ENCODE measurements at places on chromosomes 3 and 15.

GRCh38 chr3:40088527-40089170, 220.9 kb upstream of the EIF1B start:
- DNase-seq = no peak

DNA sequence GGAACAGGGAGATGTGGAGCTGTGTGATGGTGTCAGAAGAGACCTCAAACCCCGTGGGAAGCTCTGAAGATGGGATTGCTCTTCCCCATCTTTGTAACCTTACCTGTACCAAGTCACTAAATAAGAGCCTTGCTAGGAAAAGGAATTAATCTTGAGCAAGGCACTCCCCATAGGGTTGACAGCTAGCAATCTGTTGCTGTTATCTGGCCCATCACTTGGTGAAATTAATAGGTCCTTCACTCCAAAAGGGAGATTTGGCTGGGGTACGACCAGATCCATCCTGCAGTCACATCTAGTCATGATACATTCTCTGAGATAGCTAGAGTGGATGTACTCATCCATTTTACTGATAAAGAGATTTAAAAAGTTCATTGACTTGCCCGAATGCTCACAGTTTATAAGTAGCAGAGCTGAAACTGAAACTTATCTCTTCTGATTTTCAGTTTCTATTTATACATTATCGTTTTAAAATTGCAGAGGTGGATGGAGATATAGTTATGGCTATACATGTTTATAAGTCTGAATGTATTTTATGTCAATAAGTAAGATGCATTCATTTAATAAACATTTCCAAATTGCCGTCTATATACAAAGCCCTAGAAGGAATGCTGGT, 299.1 kb upstream of the MCTP2 start:
- DNase-seq = no peak

DNA sequence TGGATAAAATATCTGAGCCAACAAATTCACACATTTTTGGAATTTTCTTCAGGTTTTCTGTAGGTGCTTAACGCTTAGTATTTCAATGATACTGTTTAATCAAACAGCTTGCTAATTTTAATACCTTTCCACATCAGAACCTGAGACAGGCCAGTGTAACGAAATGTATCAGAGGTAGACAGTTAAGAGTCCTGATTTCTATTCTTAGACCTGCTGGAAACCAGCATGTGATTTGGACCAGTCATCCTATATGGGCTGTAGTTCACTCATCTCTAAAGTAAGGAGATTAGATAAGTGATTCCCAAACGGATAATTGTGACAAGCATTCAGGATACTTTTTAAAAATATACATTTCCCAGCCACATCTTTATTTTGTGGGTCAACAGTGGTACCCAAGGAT, 18.4 kb downstream of the ARL6IP5 start:
- no peak for DNase-seq

DNA sequence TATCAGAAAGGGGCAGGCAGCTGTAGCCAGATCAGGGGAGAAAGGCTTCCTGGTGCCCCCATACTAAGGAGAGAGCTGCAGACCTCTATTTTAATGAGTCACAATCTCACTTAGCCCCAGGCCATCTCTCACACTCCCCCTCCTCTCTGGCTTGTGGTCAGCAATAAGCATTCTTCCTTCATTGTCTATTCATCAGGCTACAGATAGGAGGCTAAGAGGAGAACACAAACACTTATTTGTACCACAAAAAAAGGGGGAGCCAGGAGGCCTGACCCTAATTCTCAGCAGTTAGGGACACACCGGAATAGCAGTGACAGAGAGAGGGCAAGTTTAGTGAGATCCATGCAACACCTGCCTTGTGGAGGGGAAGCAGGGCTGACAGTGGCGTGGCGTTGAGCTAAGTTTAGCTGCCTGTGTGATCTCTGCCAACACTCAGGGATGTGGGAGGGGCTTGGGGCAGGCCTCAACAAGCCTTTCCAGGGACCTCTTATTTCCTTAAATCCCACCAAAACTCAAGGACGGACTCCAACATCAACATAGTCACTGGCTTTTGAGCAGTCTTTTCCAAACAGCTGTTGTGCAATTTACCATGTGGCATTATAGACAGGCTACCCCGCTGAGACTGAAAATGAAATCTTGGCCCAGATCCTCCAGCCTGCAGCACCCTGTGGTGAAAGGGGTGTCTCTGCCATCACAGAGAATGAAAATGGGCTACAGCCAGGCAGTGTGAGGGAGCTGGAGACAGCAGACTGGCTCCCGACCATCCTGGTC, 191.9 kb upstream of the TSC22D2 start:
- no peak for DNase-seq

- no peak for DNase-seq
These were observed 36.5 kb upstream of the PCSK6 start for GRCh38 chr15:101526021-101526420.

DNA sequence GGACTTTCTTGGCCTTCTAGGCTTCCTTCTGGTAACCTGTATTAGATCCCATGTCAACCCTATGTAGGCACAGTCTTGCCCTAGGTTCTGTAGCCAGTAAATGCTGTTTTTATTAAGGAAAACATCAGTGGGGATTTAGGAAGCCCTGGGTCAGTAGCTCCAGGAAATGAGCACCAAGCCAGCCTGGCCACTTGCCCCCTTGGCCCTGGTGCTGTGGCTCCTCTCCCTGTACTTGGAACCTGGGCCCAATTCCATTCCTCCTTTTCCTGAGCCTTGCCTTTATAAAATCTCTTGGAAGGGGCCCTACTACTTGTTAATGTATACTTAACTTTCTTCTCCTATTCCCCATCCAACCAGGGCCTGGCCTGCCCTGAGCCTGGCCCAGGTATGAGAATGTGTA, 243.8 kb upstream of the TPRG1 start:
- no peak for DNase-seq

GRCh38 chr15:65801229-65801805, 9.2 kb upstream of the DENND4A start:
- DNase-seq = no peak

- peak; percentile 36 for DNase-seq
These were observed 2.2 kb upstream of the BNIP2 start for GRCh38 chr15:59691194-59691805.

- DNase-seq = no peak
These were observed 44.9 kb downstream of the PTH1R start for GRCh38 chr3:46922426-46922825.

DNA sequence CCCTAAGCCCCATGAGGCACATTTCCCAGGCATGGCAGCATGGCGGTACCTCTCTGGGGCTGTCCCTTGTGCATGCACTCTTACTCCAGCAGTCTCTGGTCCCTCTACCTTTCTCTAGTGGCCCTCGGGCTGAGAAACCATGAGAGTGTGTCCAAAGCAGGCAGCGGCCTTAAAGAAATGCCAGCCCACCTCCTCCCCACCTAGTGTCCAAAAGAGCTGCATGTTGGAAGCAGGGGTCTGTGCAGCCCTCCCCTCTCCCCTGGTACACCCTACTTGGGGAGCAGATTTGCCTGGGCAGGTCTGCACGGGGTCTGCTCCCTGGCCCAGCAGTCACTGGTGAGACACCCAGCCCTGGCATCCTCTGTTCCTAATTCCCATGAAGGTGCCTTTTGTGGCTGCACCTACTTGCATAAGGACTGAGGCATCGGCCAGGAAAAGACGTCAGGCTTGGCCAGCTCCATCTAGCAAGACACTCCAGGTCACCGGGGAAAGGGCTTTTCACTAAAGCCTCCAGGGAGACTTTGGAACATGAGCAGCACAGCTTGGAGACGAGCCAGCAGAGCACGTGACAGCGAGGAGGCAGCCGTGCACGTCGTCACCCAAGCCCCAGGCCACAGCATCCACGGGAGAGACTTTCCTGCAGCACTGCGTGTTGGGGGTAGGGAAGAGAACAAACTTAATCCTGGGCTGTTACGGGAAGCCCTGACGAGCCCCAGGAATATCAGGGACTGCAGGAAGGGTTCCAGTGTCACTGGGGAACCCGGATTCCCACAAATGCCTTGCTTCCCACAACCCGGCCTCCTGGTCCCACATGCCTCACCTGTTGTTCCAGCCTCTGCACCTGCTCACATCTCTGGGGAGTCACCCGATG, 38.8 kb downstream of the TM2D3 start:
- DNase-seq = no peak

DNA sequence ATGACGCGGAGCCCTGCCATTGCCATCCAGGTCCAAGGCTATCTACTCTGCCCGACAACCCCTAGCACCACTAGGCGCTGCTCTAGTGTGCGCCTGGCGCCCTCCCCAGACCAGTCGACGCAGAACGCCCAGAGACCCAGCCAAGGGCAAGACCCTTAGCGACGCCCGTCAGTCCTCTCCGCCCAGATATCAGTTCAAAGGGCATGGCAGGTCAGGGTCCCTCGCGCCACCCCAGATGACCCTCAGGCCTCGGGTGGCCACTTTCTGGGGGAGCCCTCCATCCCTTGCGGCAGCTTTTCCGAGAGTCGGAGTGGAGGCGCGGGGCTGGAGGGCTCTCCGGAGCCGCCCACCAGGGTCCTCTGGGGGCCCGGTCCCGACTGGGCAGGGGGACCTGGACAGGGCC, 371 bp upstream of the CLSTN2 start:
- no peak for DNase-seq

DNA sequence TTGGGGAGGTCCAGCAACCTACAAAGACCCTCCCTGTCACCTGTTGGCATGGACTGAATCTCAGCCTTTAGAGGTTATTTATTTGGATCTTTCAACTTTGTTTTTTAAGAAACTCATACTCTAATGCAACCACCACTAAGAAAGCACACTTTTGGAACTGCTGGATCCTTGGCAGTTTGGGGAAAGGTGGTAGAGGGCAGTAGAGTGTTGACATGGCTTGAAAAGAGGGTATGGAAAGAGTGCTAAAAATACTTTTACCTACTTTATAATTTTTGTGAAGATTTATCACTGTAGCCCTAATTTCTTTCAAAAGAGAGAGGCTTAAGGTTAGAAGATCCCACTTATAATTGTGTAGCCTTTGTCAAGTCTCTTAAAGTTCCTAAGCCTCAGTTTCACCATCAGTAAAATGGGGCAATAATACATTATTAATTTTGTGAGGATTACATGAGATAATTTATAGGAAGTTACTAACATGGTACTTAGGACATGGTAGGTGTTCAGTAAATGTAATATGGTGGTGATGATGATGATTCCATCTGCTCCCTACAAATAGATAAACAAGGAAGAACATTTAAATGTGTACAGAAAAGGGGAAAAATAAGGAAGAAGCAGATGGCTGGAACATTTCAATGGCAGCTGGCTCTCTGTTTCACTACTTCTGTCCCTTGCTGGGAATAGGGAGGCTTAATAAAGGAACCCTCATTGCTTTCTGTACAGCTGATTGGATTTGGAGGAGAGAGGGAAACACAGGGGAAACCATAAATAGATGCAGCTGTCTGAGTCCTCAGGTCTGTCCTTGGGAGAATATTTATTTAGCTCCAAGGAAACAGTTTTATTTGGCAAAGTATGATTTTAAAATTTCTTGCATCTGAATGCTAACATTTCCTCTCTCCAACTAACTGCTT, 208.4 kb upstream of the ADAMTS9 start:
- no peak for DNase-seq

Measured in activated gamma-delta T cell treated with Interleukin-2 at 50 U/mL for 16 hours (primary cell).